ENCODE measurements at places on chromosomes 6 and 20. TPM values are rescaled to one million over a fixed set of nuclear protein-coding genes. Genes with fewer than 3 reads are reported as not detected.
A peak's percentile ranks its signal among the peaks of the same experiment; 100 is the strongest.

HLA-F gene
- total RNA-seq, result 161 TPM

ZBTB9 gene
- 6.2 TPM for total RNA-seq

FOXF2 gene
- not detected for total RNA-seq

PPIL6 gene
- 2.7 TPM for total RNA-seq

DNA sequence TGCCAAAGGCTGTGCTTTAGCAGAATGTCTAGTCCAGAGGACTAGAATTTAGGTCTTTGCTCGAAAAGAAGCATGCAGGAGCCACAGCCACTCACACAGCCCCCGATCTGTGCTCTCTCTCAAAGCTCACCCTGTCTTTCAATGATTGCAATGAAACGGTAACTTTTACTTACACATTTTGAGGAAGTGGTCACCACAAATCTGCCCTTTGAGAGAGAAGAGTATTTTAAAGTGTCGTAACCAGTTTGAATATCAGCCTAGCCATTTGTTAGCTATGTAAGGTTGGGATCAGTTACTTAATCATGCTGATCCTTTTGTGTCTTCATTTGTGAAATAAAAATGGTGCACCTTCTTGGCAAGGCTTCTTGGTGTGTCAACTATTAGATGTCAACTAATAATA is 209.0 kb downstream of the TFAP2A start:
- peak; percentile 68 for DNase-seq

DNA sequence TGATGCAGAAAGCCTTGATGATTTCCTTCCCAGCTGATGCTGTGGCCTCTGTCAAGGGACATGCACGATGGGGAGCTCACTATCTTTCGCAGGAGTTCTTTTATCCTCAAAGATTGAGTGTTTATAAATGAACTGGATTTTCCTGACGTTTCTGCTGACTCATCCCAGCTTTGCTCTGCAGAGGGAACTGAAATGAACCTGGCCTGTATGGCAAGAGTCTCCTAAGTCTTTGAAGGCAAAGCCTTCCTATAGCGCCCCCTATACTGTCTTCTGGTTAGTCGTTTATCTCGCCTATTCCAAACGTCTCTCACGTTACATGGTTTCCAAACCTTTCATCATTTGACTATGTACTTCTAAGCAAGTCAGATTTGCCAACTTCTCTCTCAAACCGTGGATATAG is 565.3 kb downstream of the KIF16B start:
- no peak for DNase-seq

DNA sequence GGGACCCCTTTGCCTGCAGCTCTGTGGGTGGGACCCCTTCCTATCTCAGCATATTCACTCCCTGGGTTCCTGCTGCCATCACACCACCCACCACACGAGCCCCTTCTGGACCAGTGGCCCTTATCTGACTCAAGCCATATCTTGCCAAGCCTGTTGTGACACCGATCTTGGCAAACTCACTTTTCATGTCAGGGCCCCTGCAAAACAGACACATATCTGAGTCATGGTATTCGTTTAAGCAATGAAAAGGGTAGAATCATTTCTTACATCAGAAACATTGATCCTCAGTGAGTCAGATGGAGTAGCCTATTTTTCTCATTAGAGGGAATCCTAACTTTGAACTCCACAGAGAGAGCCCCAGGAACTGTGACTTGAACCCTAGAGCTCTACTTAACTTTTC is 10.6 kb downstream of the RAET1E start:
- no peak for DNase-seq

DNA sequence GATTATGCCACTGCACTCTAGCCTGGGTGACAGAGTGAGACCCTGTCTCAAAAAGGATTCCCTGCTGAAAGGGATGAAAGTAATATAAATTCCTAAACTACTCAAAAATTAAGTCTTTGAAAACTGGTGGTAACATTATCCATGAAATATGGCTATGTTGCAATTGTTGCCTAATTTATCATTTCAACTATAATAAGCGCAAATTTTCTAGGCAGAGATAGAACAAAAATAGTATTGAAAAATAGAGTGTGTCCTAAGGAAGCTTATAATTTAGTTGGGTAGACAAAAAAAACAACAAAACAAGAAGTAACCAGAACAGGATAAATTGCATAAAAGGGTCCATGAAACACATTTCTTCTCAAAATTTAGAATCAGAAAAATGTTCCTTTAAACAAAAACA is 68.0 kb downstream of the FKBP5 start:
- no peak for DNase-seq

- no peak for DNase-seq
Observed at GRCh38 chr6:79385333-79385732, 150.9 kb upstream of the HMGN3 start.

DNA sequence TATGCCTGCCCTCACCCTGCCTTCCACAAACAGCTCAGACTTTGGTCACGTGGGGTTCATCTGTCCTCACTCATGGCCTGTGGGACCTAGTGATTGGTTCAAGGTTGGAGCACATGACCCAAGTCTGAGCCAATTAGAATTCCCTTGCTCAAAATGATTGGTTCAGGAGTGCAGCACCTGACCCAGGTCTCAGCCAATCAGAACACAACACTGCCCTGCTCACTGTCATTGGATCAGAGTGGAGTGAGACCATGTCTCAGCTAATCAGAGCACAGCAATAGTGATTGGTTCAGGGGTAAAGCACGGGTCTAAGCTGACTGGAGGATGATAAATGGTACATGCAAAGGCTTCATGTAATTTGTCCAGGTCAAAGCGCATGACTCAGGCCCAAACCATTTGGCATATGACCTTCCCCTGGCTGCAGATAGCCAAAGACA is 102.2 kb downstream of the PREX1 start:
- no peak for DNase-seq

DNA sequence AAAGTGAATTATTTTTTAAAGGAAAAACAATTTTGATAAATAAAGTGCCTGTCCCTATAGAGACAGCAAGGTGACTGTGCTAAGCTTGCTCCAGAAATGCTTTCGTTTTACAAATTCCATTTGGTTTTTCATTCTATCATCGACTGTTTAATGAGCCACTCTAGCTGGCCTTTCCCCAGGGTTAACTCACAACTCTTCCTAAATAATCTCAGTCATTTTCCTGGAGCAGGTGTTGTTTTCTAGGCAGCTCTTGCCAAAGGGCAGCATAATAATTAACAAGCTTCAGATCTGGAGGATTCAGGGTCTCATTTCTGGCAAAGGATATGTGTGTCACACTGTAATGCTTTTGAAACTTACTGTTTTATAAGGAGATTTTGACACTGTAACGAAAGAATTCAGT is 184.2 kb downstream of the KHDC1L start:
- no peak for DNase-seq

DNA sequence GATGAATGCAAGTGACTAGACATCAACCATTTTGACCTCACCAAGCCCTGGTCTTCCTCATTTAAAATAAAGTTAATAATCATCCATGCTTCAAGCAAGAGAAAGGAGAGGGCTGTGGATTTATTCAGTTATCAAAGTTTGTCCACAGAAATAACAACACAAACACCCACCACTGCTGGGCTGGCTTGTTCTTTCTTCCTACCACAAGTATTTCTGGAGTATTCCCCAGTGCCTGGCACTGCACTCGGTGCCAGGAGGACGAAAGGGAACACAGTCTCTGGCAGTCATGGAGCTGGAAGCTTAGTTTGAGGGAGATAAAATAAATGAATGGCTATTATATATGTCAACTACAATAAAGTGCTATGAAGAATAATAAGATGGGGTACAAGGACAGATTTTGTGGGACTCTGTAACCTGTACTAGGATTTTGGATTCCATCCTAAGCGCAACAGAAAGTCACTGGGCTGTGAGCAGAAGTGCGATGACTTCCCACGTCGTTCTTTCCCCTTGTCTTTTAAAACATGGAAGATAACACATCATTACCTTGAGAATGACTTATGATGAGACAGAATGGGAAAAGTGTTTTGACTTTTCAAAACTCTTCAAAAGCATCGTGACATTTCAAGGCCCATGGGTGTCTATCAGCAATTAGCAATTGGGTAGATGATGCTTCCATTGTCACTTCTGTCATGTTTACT is 74.5 kb upstream of the TRAF3IP2 start:
- DNase-seq, result no peak

- no peak for DNase-seq
Observed at GRCh38 chr6:30507849-30508827, 18.8 kb downstream of the HLA-E start.

DNA sequence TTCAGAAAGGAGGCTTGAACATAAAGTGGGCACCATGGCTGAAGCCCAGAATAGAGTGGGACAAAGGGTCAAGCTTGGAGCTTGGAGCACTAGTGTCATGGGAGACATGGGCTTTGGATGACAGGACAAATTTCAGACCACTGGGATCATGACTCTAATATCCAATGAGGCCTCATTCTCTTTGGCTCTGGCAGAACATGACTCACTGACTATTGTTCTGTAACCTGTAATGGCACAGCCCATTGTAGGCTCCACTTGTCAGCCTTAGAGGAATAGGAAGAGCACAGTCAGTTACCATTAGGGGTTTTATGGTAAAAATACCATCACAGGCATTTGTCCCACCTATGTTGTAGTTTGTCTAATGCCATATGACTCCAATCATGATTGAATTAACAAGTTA is 34.0 kb upstream of the MMS22L start:
- DNase-seq, result no peak

Measured in hematopoietic multipotent progenitor cell (in vitro differentiated cells).